ENCODE measurements at places on chromosomes 11 and 22.

DNA sequence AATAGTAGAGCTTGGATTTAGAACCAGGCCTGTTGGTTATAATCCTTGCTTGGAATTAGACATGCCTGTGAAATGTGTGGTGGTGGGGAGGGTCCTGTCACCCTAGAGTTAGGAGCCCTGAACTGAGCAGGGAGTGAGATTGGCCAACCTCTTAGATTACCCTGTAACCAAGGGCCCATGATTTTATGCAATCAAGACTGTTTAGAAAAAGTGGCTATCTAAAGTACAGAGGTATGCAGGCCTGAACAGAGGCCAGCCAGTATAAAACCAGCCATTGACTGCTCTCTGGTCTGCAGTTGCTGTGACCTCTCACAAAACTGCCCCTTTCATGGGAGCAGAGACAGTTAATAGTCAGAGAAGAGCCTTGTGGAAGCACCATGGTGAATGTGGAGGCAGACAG lies 36.2 kb downstream of the SERPINH1 start:
- no peak for DNase-seq

DNA sequence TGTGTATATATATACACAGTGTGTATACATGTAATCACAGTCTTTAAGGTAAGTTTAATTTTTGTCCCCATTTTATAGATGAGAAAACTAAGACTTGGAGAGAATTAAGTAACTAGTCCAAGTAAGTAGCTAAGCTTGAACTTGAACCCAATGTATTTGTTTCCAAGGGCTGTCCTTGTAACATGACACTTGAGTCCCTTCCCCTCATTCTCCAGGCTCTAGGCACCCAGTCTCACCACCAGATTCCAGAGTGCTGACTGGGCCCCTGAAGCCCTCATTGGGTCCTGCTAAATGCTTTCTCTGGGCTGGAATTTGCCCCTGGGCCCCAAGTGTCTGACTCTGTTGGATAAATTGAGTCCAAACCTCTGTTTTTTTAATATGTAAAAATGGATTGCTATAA lies 45.5 kb downstream of the ADM start:
- no peak for DNase-seq

- peak; percentile 97 for DNase-seq
Observed at GRCh38 chr11:61971248-61972111, 4.0 kb upstream of the FTH1 start.

- no peak for DNase-seq
Observed at GRCh38 chr11:116730241-116730561, 42.6 kb downstream of the BUD13 start.

DNA sequence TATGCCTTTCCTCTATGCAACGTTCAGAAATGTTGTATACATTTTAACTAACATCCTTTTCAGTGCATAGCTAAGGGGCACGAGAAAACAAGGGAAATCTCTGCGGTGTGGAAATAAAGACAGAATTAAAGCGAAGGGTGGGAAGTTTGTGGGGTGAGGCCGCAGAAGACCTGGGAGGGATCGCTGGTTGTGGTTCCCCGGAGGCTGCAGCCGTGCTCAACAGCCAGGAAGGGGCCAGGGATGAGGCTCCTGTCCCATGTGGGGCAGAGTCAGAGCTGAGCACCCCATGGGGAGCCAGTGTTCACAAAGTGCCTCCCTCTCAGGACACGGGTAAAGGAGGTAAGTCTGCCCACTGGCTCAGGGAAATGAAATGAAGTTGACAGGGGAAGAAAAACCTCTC lies 67.5 kb downstream of the MYEOV start:
- no peak for DNase-seq

- no peak for DNase-seq
Observed at GRCh38 chr11:69770540-69770939, 4.6 kb downstream of the FGF4 start.

GRCh38 chr11:128882451-128882850 lies 8.7 kb upstream of the KCNJ5 start:
- no peak for DNase-seq

- no peak for DNase-seq
Observed at GRCh38 chr22:41333806-41334205, 32.5 kb downstream of the ZC3H7B start.

DNA sequence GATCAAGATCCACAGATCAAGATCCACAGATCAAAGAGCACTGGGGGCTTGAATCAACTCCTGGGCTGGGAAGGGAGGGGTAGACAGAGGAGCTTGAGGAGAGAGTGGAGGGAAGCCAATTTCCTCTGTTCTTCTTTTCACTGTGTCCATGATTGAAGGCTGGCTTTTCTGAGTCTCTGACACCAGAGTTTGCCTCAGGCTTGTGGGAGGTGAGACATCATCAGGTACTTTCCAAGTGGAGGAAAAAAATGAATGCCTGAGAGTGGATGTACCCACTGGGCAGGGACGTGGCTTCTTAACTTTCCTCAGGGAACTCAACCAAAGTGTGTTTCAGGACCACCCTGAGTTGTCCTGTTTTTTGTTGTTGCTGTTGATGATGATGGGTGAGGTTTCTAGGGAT lies 11.0 kb upstream of the HEPHL1 start:
- DNase-seq, result no peak

DNA sequence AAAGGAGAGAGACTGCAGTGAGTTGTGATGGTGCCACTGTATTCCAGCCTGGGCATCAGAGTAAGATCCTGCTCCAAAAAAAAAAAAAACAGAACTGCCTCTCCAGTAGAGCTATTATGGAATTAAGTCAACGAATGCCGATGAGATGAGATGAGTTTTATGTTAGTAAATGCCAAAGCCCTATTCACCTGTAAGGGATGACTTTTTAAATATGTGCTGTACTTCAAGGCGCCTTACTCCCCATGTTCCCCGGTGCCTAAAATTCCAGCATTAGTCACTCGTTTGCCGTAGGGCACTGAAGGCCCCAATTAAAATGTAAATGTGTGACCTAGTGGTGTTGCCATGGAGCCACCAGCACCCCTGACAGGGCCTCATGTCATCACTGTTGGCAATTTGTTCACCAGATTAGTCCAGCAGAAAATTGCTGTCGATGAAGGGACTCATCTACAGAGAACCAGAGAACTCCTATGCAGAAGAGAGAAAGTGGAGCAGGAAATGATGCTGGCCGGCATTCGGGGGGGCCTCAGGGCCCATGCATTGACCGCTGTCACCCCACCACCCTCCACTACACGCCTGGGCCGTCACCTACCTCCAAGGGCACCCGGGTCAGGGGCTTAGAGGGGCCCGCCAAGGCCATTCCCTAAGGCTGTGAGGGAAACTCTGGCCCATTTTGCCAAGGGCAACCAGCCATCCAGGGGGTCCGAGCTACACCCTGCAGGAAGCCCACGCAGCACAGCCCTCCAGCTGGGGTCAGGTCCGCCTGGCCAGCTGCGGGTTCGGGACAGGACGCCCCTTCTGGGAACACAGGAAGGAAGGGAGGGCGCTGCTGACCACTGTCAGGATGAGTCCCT lies 17.8 kb downstream of the LIF start:
- no peak for DNase-seq
